ENCODE measurements at places on chromosomes 2 and 18.

- no peak for DNase-seq
These were observed 21.5 kb upstream of the TMEM87B start for GRCh38 chr2:112033600-112033999.

- no peak for DNase-seq
These were observed 53.6 kb upstream of the GRHL1 start for GRCh38 chr2:9897846-9898245.

- DNase-seq = no peak
These were observed 415.7 kb upstream of the FIGN start for GRCh38 chr2:164151522-164151921.

DNA sequence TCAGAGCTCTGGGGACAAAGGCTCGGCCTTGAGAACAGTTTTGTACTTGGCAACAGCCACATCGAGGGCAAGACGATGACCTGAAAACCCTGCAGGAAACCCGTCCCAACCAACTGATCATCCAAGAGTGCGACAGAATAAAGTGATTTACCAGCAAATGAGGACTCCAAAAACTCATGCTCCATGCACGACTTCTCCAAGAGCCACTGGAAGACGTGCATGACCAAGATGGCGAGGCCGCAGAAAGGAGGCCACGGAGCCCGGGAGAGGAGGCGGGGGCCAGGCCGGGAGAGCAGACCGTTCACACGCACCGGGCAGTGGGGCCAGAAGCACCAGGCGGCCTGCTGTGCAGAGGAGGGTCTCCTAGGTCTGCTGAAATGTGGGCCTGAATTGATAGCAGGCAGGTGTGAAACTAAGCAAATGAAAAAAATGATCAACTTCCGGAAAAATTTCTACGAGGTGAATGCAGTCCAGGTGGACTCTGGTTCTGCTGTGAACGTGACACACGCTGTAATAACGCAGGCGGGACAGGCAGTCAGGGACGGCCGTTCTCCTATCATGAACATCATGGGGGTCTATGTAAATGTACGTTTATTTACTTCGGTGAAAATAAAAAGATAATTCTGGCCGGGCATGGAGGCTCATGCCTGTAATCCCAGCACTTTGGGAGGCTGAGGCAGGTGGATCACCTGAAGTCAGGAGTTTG, 252.2 kb downstream of the HDAC4 start:
- no peak for DNase-seq

GRCh38 chr2:19505-19904, 26.8 kb downstream of the FAM110C start:
- no peak for DNase-seq

DNA sequence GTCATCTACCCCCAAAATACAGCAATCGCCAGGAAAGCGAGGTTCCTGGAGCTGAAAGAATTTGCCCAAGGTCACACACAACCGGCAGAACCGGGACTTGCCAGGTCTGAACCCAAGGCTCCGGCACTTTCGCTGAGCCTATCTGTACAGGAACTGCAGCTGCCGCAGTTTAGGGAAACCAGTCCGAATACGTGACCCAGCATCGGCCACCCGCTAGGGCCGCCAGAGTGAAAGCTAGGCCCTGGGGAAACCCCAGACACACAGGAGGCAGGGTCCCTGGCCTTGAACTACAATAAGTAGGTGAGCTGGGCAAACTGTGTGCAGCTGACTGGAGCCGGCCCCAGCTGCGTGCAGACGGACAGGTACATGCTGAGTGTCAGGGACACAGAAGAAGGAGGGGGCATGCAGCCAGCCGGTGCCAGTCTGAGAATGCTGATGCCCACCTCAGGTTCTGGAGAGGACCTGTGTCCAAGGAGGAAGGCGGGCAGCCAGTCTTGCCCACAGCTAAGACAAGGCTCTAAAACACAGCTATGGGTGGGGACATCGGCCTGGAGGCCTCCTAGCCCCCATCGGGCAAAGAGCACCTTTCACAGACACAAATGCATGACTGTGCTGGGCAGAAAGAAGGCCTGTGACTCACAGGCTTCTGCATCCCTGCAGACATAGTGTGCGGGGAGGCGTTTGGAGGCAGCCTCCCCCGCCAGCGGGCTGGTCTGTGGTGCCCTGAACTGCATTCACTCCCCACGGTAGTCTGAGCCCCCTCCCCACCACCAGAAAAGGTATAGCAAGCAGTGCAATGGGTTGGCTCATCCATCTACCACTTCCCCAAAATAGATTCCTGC, 107.4 kb upstream of the ID2 start:
- DNase-seq = no peak

GRCh38 chr2:127398239-127398590, 10.4 kb upstream of the MAP3K2 start:
- DNase-seq = peak; percentile 59

DNA sequence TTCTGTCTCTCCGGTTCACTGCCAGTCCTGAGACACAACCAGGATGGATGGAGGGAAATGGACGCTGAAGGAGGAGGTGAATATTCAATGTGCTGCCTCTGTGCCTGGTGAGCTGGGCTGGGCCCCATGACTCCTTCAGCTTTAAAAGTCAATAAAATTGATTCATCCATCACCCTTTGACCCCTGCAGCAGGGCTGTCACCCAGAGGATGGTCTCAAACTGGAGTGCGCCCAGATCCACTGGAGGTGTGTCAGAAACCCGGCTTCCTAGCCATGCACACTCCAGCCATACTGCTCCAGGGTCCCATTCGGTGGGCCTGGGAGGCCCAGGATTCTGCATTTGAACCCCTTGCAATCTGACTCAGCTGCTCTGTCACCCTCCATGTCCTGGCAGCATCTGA, 94.1 kb upstream of the BOD1L2 start:
- no peak for DNase-seq

GRCh38 chr18:63518178-63519012, 23.8 kb upstream of the SERPINB12 start:
- DNase-seq = peak; percentile 29

GRCh38 chr2:36184848-36185247, 170.7 kb upstream of the CRIM1 start:
- DNase-seq = no peak

- no peak for DNase-seq
These were observed 182.1 kb downstream of the TWIST2 start for GRCh38 chr2:239029958-239030357.

DNA sequence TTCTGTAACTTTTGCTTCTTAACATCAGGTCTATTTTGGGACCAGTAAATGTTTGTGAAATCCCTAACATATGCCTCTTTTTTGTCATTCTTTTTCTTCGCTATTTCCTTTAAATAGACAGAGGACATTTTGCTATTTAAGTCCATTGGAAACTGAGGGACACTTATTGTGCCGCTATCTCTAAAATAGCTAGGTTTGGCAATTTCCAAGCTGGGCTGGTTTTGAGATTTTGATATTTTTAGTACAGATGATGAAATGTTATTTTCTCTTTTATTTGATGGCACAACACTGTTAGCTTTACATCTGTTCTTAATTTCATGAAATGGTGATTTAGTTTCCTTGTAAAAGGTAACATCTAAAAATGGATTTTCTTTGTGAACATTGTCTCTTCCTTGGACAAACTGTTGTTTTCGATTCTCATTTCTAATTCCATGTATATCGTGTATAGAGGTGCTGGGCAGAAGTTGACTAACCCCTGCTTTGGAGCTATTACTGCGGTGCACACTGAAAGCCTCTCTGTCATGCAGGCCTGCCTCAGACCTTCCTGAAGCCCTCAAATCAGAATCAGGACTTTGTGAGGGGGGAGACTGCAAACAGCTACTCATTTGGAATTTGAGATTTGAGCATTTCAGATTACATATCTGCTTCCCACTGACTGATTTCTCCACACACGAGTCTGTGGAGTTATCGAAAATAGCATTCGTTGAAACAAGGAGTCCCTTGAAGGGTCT, 594 bp downstream of the RAD51AP2 start:
- no peak for DNase-seq

- DNase-seq = no peak
These were observed 14.8 kb upstream of the IMP4 start for GRCh38 chr2:130327703-130328527.

GRCh38 chr2:171109571-171109970, 51.1 kb downstream of the TLK1 start:
- DNase-seq = no peak

GRCh38 chr2:104863468-104864279, 9.8 kb downstream of the POU3F3 start:
- DNase-seq = no peak

GRCh38 chr2:64641599-64641998, 12.1 kb downstream of the SERTAD2 start:
- no peak for DNase-seq

- no peak for DNase-seq
These were observed 187.1 kb upstream of the HAAO start for GRCh38 chr2:42979416-42979869.

DNA sequence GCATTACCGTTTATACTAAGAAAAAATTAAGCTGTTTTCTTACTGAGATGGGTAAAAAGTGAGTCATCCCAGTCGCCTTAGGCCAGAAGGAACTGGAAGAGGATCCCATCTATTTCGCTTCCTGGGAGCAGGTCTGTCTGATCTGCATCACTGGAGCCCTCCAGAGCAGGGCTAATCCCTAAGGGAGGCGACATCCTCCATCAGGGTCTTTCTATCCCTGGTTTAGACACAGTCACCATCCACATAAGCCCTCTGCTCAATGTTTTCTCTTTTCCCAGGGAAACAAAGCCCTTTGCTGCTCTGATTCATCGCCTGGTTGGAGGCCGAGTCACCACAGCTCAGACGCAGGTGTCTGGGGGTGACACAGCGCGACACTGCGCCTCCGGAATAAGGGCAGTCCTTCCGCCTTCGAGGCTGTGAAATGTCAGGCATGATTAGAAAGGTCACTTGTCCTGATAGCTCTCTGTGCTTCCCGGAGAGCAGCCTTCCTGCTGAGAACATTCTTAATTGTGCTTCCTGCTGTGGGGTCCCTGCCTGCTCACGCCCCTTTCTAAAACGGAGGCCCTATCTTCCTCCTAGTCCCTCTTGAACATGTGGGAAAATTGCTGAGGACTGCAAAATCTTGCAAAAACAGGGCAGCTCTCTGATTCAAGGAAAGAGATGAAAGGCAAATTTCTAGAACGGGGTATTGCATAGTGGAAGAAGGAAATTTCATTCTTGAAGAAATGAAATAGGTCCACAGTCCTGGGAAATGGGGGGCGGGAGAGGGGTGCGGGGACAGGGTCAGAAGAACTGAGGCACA, 56.3 kb downstream of the MARCHF4 start:
- DNase-seq = no peak

- DNase-seq = no peak
These were observed 274.4 kb downstream of the CDCA7 start for GRCh38 chr2:173629076-173629475.

GRCh38 chr2:109435901-109436598, 177.7 kb downstream of the SEPTIN10 start:
- no peak for DNase-seq

- no peak for DNase-seq
These were observed 455.7 kb downstream of the TSN start for GRCh38 chr2:122210898-122211856.

GRCh38 chr2:69764286-69765095, 22.6 kb downstream of the ANXA4 start:
- no peak for DNase-seq

GRCh38 chr2:11343368-11343649, 1.1 kb downstream of the ROCK2 start:
- DNase-seq = no peak

GRCh38 chr2:208025037-208025813, at the start of gene PLEKHM3:
PLEKHM3 (minus strand) TSS chr2:208025527; CDS start chr2:208001639, 23,888 bp downstream.
- DNase-seq = peak; percentile 76

DNA sequence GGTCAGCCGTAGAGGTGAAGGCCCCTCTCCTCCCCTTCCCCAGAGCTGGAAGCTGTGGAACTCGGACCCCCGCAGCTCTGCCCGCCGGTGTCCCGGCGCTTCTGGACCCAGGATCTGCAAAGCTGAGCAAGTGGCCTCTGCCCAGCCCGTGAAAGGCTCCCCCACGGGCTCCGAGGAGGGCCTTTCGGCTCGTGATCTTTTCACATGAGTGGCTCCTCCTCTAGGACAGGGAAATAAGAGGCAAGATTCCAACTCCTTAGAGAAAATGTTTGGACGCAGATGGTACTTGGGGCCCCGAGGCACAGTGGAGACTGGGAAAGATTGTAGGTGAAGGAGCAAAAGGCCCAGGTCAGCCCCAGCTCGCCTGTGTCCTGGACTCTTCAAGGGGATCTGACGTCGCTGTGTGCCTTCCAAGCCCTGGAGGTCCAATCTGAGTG, 48.2 kb upstream of the SP3 start:
- no peak for DNase-seq

- no peak for DNase-seq
These were observed 813.7 kb downstream of the ERBB4 start for GRCh38 chr2:211724933-211725332.

- DNase-seq = no peak
These were observed 208.2 kb downstream of the SH3RF3 start for GRCh38 chr2:109337221-109337620.

DNA sequence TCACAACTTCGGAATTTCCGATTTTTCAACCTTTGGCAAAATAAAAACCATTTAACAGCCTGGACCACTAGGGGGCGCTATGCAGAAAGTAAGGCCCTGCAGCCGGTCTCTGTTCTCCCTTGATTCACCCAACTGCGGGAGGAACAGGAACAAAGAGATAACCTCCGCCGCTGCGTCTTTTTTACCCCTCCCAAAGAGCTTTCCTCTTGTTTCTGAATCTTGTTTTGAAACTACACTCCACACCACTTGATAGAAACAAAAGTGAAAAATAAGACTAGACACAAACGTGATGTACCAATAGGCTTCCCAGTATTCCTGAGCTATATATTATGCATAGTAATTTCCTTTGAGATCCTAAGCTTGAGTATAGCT, 231.2 kb downstream of the MYO3B start:
- DNase-seq = peak; percentile 44

DNA sequence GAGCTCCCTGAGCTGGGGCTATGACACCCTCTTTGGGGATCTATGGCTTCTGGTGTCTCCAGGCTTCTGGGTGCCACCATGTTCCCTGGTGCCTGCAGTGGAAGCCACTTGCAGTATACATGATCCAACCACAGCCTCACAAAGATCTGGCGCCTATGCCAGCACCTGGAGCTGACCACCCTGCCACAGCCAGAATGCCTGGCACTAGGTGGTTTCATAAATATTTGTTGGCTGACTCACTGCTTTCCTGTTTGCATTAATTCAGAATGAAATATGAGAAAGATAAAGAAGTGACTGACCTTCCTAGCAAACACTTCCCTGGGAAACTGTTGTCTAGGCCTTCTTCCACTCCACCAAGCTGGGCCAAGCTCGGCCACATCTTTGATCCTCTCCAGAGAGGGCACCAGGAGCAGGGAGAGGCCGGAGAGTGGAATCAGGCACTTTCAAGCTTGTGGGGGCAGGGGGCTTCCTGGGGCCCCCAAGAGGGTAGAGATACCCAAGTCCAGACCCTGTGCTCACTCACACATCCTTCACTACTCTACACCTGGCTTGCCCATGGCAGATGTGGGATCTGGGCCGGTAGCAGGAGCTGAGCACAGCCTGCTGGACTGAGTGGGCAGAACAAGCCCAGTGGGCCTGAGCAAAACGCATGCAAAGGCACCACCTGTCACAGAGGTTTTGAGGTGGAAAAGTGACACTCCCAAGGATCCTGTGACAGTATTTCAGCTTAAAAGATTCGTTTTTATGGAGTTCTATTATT, 565.7 kb downstream of the SLC4A3 start:
- no peak for DNase-seq

- no peak for DNase-seq
These were observed 9.7 kb upstream of the ATG16L1 start for GRCh38 chr2:233241803-233242202.

Data from stimulated activated CD4-positive, alpha-beta T cell treated with anti-CD3 and anti-CD28 coated beads, Interleukin-12 subunit alpha, Interleukin-12 subunit beta, amount 100 ng/mL, for 48 hours (primary cell).